ENCODE measurements at places on chromosomes 16 and 17. TPM values are rescaled to one million over a fixed set of nuclear protein-coding genes. Genes with fewer than 3 reads are reported as not detected.

Gene SSTR5
- 0.77 TPM for total RNA-seq

Gene CHD9
- 26.7 TPM for total RNA-seq

Gene ARHGDIG
- not detected for total RNA-seq

Gene PSMB10
- total RNA-seq: 98.4 TPM

Gene IRF8
- total RNA-seq: 3.5 TPM

Data from dermis lymphatic vessel endothelial cell (primary cell).